ENCODE measurements at places on chromosomes 1 and 21.

- no peak for DNase-seq
- no peak overlapping the region for H3K27ac ChIP-seq
- H3K36me3 ChIP-seq, result peaks cover 28% of the 10 kb centered on the region
- H3K4me1 ChIP-seq, result no peaks in the 10 kb centered on the region
- H3K27me3 ChIP-seq, result no peaks in the 10 kb centered on the region
Observed at GRCh38 chr1:35518183-35518582, 39.0 kb downstream of the KIAA0319L start.

DNA sequence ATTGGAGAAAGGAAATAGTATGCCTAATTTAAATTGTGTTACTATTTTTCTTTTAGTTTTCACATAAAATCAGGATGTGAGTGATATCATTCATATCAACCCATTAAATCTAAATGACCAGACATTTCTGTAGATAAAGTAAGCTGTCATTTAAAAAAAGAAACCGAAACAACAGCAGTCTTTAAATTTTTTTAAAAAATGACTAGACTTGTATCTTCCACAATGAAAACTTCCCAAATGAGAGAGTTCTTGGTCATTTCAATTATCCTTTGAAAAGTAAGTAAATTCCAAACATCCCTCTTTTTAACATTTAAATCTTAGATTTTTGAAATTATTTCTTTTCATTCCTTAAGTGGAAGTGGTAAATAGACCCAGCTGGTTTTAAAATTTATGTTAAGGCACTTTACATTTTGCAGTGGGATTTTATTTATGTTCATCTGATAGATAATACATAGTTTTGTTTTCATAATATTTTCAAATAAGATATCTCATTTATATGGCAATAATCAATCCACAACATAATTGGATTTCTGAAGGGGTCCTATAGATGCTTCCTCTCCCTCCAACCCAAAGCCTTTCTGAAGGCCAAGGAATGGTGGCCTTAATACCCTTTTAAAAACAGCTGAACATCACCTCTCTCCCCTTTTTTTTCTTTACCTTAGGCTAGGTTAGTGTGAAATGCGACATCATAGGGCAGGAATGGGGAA is 3.1 kb downstream of the FOXD3 start:
- peaks cover 72% of the 10 kb centered on the region for H3K27me3 ChIP-seq
- peaks cover 23% of the 10 kb centered on the region for H3K4me1 ChIP-seq
- no peak overlapping the region for H3K27ac ChIP-seq
- no peak for DNase-seq
- H3K4me3 ChIP-seq, result no peak overlapping the region

DNA sequence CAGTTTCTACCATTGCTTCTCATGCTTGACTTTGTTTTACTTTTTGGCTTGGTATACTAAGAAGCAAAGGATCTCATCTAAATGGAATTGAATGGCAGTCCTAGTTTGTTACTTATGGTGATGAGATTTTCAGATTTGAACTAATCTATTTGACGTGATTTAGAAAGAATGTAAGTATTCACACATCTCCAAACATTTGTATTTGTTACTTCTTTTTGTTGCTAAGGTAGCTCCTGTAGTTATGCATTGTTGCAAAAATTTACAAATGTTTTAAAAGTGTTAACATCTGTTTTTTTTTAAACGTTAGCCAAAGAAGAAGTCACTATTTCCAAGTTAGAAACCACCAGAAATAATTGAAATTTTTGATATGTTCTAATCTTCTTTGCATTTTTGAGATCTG is 222.5 kb downstream of the RPS6KC1 start:
- H3K4me3 ChIP-seq, result no peak overlapping the region
- DNase-seq, result no peak
- peak overlapping the region; percentile 87 for H3K27ac ChIP-seq
- no peaks in the 10 kb centered on the region for H3K27me3 ChIP-seq
- H3K36me3 ChIP-seq, result peaks cover 29% of the 10 kb centered on the region
- peaks cover 27% of the 10 kb centered on the region for H3K4me1 ChIP-seq

- H3K36me3 ChIP-seq, result no peaks in the 10 kb centered on the region
- H3K27ac ChIP-seq, result no peak overlapping the region
- no peaks in the 10 kb centered on the region for H3K27me3 ChIP-seq
- no peak overlapping the region for H3K4me3 ChIP-seq
- H3K4me1 ChIP-seq, result no peaks in the 10 kb centered on the region
Observed at GRCh38 chr1:48740621-48741020, 36.1 kb downstream of the BEND5 start.

- DNase-seq, result no peak
- H3K27ac ChIP-seq, result no peak overlapping the region
- no peak overlapping the region for H3K4me3 ChIP-seq
Observed at GRCh38 chr1:98314601-98315000, 346.9 kb upstream of the SNX7 start.

- peaks cover 19% of the 10 kb centered on the region for H3K4me1 ChIP-seq
- H3K27me3 ChIP-seq, result no peaks in the 10 kb centered on the region
- no peaks in the 10 kb centered on the region for H3K36me3 ChIP-seq
- DNase-seq, result no peak
Observed at GRCh38 chr1:59500950-59501742, 204.3 kb downstream of the FGGY start.

DNA sequence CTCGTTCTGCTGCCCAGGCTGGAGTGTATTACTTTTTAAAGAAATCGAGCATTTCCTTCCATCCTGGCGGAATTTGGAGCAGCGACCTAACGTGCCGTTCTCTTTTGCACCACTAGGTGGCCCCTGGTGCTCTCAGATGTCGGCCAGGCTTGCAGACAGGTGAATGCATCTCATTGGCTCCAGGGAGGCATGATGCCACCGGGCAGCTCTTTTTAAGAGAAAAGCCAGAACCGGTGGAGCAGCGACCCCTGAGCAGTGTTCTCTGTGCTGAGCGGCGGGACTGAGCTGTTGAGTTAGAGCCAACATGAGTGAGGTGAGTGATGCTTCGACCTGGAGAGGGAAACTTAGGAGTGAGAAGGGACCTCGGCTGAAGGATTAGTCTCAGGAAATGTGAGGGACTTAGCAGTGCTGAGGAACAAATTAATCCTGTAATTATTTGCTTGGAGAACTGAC is at the start of gene PCP4:
Gene PCP4 (plus strand): TSS at position 241 of the 453 bp plus-strand sequence. CDS start 64 bp downstream, at position 305.
- DNase-seq, result no peak
- H3K27me3 ChIP-seq, result no peaks in the 10 kb centered on the region
- H3K4me3 ChIP-seq, result no peak within 1 kb of the TSS
- no peaks in the 10 kb centered on the region for H3K4me1 ChIP-seq
- no peak within 1 kb of the TSS for H3K27ac ChIP-seq

DNA sequence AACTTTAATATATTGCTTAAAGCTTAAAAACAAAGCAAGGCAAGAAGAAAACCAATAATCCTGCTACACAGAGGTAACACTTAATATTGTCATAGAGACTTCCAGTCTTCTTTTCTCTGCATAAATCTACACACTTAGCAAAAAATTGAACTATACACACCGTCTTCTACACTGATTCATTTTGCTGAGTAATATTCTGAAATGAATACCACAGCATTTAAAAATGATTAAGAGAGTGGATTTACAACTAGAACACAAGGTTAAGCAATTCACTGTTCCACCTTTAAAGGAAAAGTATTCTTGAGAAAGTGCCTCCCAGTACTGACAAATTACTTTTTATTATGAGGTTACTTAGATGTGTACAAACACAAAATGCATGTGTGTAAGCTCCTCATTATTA is 22.2 kb upstream of the ITPKB start:
- DNase-seq, result no peak
- H3K36me3 ChIP-seq, result no peaks in the 10 kb centered on the region
- H3K27ac ChIP-seq, result no peak overlapping the region
- no peak overlapping the region for H3K4me3 ChIP-seq

DNA sequence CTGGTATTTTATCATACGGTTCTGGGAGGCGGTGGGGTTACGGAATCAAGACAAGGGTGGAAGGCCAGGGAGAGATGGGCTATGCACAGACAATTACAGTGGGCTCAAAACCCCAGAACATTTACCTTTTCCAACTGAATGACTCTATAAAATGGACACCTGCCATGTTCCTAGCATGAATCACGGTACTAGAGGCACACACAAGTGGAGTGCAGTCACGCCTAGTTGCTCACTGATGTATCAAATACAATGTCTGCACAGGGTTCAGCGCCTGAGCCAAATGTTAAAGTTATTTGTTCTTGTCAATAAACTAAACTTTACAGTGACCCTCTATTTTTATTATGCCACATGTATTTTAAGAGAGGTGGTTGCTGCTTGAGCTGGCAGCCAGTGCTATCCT is 121.4 kb downstream of the ATG4C start:
- H3K27ac ChIP-seq, result no peak overlapping the region
- DNase-seq, result no peak
- H3K27me3 ChIP-seq, result peaks cover 8% of the 10 kb centered on the region
- no peaks in the 10 kb centered on the region for H3K4me1 ChIP-seq
- no peaks in the 10 kb centered on the region for H3K36me3 ChIP-seq
- no peak overlapping the region for H3K4me3 ChIP-seq

DNA sequence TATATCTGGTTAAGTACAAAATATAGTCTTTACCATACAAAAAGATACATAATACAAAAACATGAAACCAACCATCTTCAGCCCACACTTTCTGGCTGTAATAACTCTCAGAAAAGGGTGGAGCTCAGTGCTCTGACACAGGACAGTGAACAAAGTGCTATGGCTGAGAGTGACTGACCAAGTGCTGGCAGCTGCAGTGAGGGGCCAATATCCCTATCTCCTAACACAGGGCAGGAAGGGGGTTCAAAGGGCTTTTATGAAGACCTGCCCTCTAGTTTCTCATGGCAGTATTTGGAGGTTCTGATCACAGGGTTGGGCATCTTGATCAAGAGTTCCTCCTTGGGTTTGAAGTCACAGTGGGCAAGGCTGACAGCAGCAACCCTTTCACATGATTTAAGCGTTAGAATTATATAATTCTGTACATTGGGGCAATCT is 3.9 kb downstream of the TXNIP start:
- H3K27ac ChIP-seq, result peak overlapping the region; percentile 75
- H3K36me3 ChIP-seq, result peaks cover 38% of the 10 kb centered on the region
- peak overlapping the region; percentile 94 for H3K4me3 ChIP-seq
- H3K4me1 ChIP-seq, result peaks cover 55% of the 10 kb centered on the region
- no peaks in the 10 kb centered on the region for H3K27me3 ChIP-seq
- no peak for DNase-seq

- peak overlapping the region; percentile 33 for H3K27ac ChIP-seq
- peaks cover 51% of the 10 kb centered on the region for H3K4me1 ChIP-seq
- no peak for DNase-seq
- peaks cover 10% of the 10 kb centered on the region for H3K36me3 ChIP-seq
- no peaks in the 10 kb centered on the region for H3K27me3 ChIP-seq
Observed at GRCh38 chr1:149845416-149845815, 54.0 kb upstream of the BOLA1 start.

- H3K4me3 ChIP-seq, result no peak overlapping the region
- H3K27me3 ChIP-seq, result no peaks in the 10 kb centered on the region
- H3K4me1 ChIP-seq, result no peaks in the 10 kb centered on the region
- no peak overlapping the region for H3K27ac ChIP-seq
Observed at GRCh38 chr1:91121366-91121765, 99.5 kb upstream of the ZNF644 start.

DNA sequence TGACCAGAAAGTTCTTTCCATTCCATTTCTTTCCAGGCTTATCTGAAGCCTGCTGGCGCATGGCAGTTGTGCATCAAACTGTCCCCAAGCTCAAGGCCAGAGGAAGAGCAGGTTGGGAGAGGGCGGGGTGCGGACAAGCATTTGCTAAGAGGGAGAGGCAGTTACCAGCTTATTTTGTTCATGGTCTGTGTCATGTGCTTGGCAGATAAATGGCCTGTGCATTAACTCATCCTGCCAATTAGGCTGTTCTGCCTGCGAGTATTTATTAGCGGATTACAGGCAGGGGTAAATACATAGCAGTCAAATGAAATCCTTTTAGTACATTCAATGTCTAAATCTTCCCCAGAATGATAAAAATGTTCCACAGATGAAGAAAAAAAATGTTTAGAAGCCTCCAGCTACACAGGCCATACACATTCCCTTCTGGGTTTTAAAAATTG is 48.9 kb upstream of the B3GALNT2 start:
- no peaks in the 10 kb centered on the region for H3K4me1 ChIP-seq
- H3K36me3 ChIP-seq, result no peaks in the 10 kb centered on the region
- no peak for DNase-seq
- no peak overlapping the region for H3K27ac ChIP-seq

DNA sequence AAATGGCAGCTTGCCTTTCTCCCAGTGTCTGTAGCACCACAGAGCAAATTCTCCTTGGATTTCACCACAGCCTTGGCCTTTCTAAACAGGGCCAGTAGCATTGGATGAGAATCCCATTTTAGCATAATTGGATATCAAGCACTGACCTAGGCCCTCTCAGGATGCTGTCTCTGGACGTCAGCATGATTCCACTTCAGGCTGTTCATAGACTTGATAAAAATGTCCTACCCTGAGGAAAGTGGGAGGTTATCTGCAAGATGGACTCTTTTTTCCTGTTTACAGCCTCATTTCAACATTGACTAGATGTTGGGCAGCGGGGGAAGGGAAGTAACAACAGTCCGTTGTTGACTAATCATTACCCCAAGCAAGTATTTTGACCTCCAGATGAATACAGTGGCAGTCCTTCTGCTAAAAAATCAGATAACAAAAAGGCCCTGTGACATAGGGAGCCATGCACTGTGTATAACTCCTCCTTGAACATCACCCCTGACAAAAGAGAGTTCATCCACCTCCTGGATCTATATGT is 5.2 kb downstream of the NPL start:
- peaks cover 6% of the 10 kb centered on the region for H3K36me3 ChIP-seq
- DNase-seq, result no peak
- H3K4me1 ChIP-seq, result peaks cover 6% of the 10 kb centered on the region
- no peak overlapping the region for H3K4me3 ChIP-seq

- H3K27ac ChIP-seq, result no peak overlapping the region
- no peaks in the 10 kb centered on the region for H3K36me3 ChIP-seq
- peaks cover 19% of the 10 kb centered on the region for H3K4me1 ChIP-seq
- no peak overlapping the region for H3K4me3 ChIP-seq
- no peaks in the 10 kb centered on the region for H3K27me3 ChIP-seq
Observed at GRCh38 chr1:28291711-28292110, 32.4 kb downstream of the SESN2 start.

GRCh38 chr1:6424619-6425593 is at the start of gene ESPN:
Gene ESPN (plus strand): TSS chr1:6424776. CDS start chr1:6424956, 180 bp downstream.
- no peak for DNase-seq
- no peaks in the 10 kb centered on the region for H3K36me3 ChIP-seq
- H3K4me3 ChIP-seq, result no peak within 1 kb of the TSS
- no peak within 1 kb of the TSS for H3K27ac ChIP-seq
- H3K4me1 ChIP-seq, result peaks cover 14% of the 10 kb centered on the region
- H3K27me3 ChIP-seq, result peaks cover 39% of the 10 kb centered on the region

DNA sequence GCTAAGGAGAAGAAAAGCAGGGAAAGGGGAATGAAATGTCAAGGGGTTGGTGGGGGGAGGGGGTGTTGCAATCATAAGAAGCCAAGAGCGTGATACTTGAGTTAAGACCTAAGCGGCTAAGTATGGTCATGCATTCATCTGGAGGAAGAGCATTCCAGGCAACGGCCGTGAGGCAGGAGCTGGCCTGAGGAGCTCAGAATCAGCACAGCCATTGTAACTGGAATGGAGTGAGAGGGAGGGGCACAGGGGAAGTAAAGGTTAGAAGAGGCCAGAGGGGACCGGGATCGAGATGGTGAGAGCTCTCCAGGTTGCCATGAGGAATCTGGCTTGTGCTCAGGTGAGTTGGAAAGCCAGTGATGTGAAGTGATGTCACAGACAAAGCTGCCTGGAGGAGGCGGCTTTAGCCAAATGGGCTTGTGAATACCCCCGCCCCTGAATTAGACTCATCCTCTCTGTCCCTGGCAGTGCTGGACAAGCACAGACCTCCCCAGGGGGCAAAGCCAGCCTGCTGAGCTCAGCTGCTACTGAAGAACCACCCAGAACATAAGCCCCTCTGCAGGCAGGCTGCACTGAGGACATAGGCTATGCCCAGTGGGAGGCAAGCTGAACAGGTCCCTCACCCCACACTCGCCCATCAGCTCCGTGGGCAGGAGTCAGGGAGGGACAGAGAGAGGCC is 61.1 kb upstream of the LAPTM5 start:
- no peak for DNase-seq
- H3K4me3 ChIP-seq, result no peak overlapping the region
- H3K27ac ChIP-seq, result no peak overlapping the region
- peaks cover 50% of the 10 kb centered on the region for H3K4me1 ChIP-seq
- H3K36me3 ChIP-seq, result no peaks in the 10 kb centered on the region
